ENCODE measurements at places on chromosomes 12 and 14. TPM values are rescaled to one million over a fixed set of nuclear protein-coding genes. Genes with fewer than 3 reads are reported as not detected.

CLEC4D gene
- 0.19 TPM for total RNA-seq

GSKIP gene
- total RNA-seq, result 65.1 TPM

DNA sequence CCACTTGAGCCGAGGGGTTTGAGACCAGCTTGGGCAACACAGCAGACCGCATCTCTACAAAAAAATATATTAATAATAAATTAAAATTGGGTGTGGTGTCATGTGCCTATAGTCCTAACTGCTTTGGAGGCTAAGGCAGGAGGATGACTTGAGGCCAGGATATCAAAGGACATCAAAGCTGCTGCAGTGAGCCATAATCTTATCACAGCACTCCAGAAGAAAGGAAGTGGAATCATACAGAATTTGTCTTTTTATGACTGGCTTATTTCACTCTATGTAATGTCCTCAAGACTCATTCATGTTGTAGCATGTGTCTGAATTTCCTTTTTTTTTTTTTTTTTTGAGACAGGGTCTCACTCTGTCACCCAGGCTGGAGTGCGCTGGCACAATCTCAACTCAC is 43.9 kb upstream of the NUDT4 start:
- no peak overlapping the region for H3K27ac ChIP-seq
- no peaks in the 10 kb centered on the region for H3K27me3 ChIP-seq
- H3K36me3 ChIP-seq, result no peaks in the 10 kb centered on the region
- H3K4me3 ChIP-seq, result no peak overlapping the region
- no peak for DNase-seq

POTEG gene
- not detected for total RNA-seq

GRCh38 chr14:50122291-50122690 is 5.9 kb upstream of the VCPKMT start:
- no peaks in the 10 kb centered on the region for H3K4me1 ChIP-seq
- H3K27me3 ChIP-seq, result no peaks in the 10 kb centered on the region
- no peak overlapping the region for H3K4me3 ChIP-seq
- H3K36me3 ChIP-seq, result no peaks in the 10 kb centered on the region

DNA sequence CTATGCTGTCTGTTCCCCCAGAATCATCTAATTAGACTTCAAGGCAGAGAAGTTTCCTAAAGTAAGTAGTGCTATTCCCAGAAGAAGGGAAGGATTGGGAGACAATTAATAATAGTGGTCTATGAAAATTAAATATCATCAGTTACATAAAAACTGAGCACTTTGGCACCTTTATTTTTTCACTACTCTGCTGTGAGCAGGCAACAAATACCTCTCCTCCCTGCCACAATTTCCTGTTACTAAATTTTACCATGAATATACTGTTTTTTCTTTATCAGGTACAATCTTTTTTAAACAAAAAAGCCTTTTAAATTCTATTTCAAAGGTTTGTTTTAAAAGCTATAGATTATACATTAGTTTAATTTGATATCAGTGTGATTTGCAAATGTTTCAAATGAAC is 29.4 kb upstream of the KRAS start:
- no peak overlapping the region for H3K4me3 ChIP-seq
- H3K27me3 ChIP-seq, result no peaks in the 10 kb centered on the region

CLEC4C gene
- not detected for total RNA-seq

- H3K36me3 ChIP-seq, result no peaks in the 10 kb centered on the region
- H3K27ac ChIP-seq, result no peak overlapping the region
- peaks cover 8% of the 10 kb centered on the region for H3K4me1 ChIP-seq
- peaks cover 20% of the 10 kb centered on the region for H3K27me3 ChIP-seq
Measured at GRCh38 chr14:100683578-100683977, 43.1 kb upstream of the DLK1 start.

GRCh38 chr12:74293689-74294131 is 243.9 kb upstream of the ATXN7L3B start:
- no peaks in the 10 kb centered on the region for H3K27me3 ChIP-seq
- H3K4me3 ChIP-seq, result no peak overlapping the region
- DNase-seq, result no peak
- no peak overlapping the region for H3K27ac ChIP-seq

DNA sequence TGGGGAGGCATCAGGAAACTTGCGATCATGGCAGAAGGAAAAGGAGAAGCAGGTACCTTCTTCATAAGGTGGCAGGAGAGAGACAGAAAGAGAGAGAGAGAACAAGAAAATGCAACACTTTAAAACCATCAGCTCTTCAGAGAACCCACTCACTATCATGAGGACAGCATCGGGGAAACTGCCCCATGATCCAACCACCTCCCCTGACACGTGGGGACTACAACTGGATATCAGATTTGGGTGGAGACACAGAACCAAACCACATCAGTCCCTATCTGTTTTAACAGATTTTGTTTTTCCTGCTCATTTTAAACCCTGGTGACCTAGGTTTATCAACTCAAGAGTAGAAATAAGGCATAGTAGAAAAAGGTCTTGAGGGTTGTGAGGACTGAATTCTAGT is 210.1 kb upstream of the PLXNC1 start:
- H3K36me3 ChIP-seq, result no peaks in the 10 kb centered on the region
- DNase-seq, result no peak
- no peaks in the 10 kb centered on the region for H3K27me3 ChIP-seq
- H3K4me3 ChIP-seq, result no peak overlapping the region

SDSL gene
- 1.5 TPM for total RNA-seq

DNA sequence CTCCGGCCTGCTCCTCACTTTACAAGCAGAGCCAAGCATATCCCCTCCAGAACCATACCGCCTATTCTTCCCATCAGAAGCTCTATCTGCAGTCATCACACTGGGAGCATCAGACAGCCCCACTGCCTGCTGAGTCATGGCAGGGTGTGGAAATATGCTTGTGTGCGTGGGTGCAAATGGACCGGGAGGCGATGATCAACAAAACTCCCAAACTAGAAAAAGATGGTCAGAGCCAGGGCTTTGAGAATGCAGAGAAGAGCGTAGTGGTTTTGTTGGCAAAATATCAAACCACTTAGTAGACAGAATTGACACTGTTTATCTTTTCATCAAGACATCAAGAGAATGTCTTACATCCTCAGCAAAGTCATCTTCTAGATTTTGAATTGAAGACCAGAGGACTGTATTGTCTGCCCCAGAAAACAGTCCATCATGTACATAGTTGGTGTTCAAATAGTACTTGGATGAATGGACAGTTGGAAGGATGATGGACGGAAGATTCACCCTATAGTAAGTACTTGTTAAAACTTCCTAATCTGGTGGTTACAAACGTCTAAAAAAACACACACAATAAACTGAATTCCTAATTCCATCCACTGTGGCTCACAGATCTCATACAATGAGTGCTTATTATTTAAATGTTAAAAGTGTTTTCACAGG is 54.9 kb downstream of the VWF start:
- no peak for DNase-seq
- peaks cover 58% of the 10 kb centered on the region for H3K4me1 ChIP-seq
- no peak overlapping the region for H3K4me3 ChIP-seq
- no peaks in the 10 kb centered on the region for H3K36me3 ChIP-seq

Measured in esophagus squamous epithelium (tissue), 5 donors.